ENCODE measurements at places on chromosomes 13 and 19.

GRCh38 chr13:33441015-33441414, 155.5 kb upstream of the STARD13 start:
- no peak for DNase-seq

GRCh38 chr13:94177041-94177440, 302.4 kb downstream of the DCT start:
- DNase-seq: no peak

DNA sequence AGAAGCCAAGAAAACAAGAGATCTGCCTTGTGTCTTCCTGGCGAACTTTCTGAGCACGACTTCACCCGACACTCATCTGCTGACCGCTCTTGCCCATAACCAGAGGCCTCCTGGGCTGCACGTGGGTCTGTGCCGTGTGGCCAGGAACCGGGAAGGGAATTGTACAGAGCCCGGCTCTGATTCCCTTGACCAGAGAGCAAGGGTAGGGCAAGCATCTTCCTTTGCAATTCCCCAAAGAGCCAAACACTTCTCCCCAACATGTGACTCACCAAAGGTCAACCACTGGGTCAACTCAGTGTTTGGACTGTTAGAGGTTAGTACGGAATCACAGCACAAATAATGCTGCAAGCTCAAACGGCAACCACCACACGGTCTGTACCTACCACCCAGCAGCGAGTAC, 48.9 kb downstream of the KLF2 start:
- DNase-seq: no peak

DNA sequence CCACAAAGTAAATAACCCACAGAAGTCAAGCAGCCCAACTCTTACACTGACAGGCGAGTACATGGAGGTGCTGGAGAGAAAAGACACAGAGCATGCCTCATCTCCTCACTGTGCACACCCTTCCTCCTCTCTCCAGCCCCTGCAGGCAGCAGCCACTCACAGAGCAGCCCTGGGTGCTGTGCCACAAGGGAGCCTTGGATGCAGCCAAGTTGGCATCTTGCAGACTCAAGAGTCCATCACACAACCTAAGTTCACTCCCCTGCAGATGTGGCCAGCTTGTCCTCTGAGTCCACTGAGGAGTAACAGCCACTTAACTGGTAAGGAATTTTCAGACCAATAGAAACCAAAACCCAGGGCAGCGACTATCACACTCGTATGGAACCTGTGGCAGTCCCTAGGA, 47.4 kb downstream of the BRD4 start:
- no peak for DNase-seq

DNA sequence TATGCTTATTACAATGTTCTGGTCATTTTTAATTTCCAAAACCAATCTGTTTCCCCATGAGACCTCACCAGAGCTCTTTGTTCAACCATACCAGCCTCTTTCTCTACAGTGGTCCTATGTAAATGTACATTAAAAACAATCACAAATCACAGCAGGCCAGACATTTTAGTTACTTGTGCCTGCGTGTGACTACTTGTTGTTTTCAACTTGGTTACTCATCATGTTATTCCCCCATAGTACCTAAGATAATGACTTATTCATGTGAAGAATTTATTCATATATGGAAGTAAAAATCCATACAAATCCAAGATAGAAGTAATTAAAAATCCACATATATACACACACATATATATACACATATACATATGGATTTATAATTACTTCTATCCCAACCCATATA, 379.6 kb downstream of the SLITRK6 start:
- no peak for DNase-seq

GRCh38 chr13:101346942-101347728, 69.2 kb downstream of the NALCN start:
- no peak for DNase-seq
